NCI-H2107 (cell line): ENCODE measurements at places on chromosomes 13 and 19.

- no peak for DNase-seq
Measured at GRCh38 chr19:8607386-8607785, 3.1 kb downstream of the ADAMTS10 start.

DNA sequence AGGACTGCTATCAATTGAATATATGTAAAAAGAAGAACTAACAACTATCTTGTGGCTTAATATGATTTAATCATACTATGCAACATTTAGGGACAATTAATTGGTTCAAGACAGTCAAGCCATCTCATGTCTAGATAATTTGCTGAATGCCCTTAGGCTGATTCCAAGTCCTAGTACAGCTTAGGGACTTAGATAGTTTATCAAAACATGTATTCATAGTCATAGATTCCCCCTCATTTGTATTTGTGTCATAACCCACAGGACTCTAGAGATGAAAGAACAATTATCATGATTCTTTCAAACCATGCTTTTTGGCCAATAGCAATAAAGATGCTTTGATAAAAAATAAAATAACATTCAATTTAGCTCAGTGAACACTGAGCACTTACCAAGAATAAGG is 607.6 kb downstream of the SLITRK1 start:
- no peak for DNase-seq

DNA sequence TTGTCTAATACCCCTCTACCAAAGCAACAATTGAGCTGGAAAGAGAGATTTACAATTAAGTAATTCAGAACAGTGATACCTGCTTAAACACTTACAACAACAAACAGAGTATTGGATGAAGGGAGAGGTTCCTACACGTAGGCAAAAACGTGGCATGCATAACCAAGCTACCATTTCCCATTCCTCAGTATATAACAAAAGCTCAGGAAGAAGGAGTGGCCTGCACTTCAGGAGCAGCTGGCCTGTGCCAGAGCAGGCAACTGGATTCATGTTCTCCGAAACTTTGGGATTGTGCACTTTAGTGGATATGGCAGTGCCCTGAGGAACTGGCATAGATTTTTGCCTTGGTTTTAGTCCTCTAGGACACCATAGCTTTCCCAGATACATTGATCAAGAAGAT is 630.2 kb upstream of the PCDH9 start:
- no peak for DNase-seq

GRCh38 chr19:33865306-33865705 is 68.6 kb downstream of the KCTD15 start:
- no peak for DNase-seq

GRCh38 chr13:111132948-111133347 is 17.8 kb downstream of the ARHGEF7 start:
- no peak for DNase-seq

DNA sequence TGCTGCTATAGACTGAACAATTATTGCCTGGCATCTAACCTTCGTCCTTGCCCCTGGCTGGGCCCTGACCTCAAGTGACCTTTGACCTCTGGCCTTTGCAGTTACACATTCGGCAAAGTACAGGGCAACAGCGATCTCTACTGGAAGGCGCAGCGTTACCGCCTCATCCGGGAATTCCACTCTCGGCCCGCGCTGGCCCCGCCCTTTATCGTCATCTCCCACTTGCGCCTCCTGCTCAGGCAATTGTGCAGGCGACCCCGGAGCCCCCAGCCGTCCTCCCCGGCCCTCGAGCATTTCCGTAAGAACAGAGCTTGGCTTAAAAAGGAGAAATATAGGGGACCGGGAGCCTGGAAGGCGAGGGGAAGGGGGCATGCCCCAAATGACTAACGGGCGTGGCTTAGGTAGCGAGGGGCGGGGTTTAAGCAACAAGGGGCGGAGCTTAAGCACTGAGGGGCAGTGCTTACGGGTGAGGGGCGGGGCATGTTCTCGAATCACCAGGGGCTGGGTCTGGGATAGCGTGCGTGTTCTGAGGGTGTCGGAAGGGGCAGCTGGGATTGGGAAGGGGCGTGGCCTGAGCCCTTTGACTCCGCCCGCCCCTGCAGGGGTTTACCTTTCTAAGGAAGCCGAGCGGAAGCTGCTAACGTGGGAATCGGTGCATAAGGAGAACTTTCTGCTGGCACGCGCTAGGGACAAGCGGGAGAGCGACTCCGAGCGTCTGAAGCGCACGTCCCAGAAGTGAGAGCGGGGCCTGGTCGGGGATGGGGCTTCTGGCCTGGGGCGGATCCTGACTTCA is 52.7 kb downstream of the TRPM4 start:
- no peak for DNase-seq

GRCh38 chr13:64867856-64868255 is 2362.3 kb downstream of the PCDH9 start:
- DNase-seq, result no peak

- no peak for DNase-seq
Measured at GRCh38 chr19:22595918-22596341, 38.2 kb upstream of the ZNF492 start.

DNA sequence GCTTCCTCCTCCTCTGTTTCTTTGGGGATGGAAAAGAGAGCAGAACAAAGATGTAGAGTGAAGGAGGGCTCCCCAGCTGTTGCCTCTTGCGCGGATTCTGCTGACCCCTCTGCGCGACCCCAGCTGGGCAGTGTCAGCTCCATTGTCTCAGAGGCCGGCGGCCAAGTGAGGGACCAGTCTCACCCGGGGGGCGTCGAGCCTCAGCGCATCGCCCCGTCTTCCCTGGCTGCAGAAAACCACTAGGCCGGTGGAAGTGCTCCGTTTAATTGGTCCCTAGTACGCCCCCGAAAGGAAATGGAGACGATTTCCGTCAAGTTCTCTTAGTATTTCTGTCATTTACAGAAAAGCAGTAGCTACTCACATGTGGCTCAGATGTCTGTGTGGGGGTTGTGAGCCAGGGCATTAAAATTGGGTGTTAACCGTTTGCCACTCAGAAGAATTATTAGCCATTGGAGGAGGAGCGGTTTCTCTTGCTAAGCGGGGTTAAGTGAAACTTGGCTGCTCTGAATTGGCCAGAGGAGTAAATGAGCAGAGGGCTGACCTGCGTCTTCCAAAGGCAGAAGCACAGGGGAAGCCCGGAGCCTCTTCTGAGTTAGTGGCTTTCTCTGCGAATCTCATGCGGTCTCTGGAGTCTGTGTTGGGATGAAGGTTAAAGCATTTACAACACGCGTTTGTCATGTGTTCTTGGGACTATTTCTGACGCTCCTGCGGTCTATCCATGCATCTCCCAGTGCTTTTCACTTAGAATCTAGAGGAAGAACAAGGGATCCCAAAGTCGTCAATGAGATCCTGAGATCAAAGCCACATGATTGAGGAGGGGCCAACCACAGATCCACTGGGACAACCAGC is 132.8 kb upstream of the MYO16 start:
- no peak for DNase-seq

- DNase-seq, result no peak
Measured at GRCh38 chr13:114173745-114174144, 5.3 kb upstream of the CFAP97D2 start.

DNA sequence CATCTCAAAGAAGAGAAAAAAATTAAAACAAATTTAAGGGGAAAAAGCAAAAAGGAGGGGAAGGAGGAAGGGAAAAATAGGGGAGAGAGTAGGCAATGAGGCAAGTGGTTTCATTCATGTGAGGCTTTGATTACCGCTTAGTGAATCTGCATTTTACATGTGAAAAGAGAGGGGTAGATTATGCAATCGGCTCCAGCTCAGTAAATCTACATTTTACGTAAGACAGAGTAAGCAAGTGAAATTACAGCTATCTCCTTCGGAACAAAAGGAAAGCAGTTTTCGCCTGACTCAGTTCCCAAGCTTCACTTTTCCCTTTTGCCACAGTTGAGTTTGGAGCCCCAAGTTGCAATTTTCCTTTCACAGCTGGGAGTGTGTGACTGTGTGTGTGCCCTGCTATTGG is 16.0 kb upstream of the OLFM2 start:
- DNase-seq, result no peak

GRCh38 chr19:46878613-46879375 is 18.0 kb downstream of the ARHGAP35 start:
- DNase-seq, result no peak

GRCh38 chr19:17794412-17794730 is 567 bp upstream of the B3GNT3 start:
- DNase-seq, result no peak

DNA sequence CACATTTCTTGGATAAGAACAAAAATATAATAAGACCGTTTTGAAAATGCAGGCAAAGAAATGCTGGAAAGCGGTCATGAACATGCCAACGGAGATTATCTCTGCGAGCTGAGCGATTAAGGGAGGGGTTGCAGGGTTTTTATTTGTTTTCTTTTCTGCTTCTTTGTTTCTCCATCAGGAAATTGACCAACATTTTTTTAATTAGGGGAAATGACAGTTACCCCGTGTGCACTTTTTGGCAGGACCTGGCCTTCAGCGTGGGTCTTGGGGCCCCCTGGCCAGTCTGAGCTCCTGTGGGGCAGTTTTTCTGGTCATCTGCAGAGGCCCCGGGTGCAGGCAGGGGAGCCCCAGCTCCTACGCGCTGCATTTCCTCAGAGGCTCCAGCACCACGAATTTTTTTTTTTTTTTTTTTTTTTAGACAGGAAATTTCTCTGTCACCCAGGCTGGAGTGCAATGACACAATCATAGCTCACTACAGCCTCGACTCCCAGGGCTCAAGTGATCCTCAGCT is 31.3 kb upstream of the HOMER3 start:
- no peak for DNase-seq

GRCh38 chr13:30145709-30146367 is 161.5 kb downstream of the KATNAL1 start:
- no peak for DNase-seq

- DNase-seq, result no peak
Measured at GRCh38 chr13:100666124-100666523, 8.5 kb downstream of the TMTC4 start.

- no peak for DNase-seq
Measured at GRCh38 chr19:3328743-3329142, 37.6 kb upstream of the NFIC start.

- no peak for DNase-seq
Measured at GRCh38 chr13:74646091-74646490, 511.9 kb upstream of the KLF12 start.

DNA sequence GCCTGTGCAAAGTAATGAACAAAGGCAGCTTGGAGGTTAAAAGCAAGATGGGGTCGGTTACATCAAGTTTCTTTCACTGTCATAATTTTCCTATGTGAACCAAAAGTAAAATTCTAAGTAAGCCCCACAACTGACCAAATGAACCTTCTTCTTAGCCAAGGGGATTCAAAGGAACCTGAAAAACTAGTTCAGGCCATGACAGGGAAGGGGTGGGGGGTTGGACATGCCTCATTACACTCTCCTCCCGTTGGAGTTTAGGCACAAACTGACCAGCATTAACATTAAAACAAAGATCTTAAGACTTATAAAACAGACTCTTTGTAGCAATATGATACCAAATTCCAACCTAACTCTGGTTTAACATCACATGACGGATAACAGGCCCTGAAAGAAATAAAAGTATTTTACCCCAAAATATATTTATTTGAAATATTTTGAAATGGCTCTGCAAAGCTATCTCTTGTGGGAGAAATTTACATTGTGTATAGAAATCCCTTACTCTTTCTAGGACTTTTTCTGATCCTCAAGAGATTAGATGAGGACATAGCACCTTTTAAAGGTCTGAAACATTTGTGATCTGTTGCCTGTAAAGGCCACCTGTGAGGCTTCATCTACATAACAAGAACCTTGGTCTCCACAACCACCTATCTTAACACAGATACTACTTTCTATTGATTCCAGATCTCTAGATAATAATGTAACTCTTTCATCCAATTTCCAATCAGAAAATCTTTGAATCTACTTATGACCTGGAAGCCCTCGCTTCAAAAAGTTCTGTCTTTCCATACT is 1829.0 kb upstream of the MIR17HG start:
- no peak for DNase-seq

- DNase-seq, result no peak
Measured at GRCh38 chr13:104773775-104774174, 1707.6 kb upstream of the SLC10A2 start.

DNA sequence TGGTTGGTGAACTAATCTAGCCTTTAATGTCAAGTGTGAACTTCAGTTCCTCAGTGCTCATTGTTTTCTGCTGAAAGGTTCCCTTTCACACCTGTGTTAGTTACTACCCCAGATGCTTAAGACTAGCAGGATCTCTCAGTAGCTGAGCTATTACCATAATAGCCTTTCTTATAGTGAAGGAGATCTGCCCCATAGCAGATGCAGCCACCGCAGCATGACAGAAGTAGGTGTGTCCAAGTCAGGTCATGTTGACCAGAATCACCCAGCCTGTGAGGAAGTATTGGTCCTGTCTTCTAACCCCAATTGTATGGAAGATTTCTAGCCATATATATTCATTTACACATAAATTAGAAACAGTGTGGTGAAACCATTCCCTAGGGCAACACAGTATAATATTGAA is 37.3 kb downstream of the ZAR1L start:
- no peak for DNase-seq

GRCh38 chr19:56079609-56080008 is 41.5 kb downstream of the ZNF787 start:
- DNase-seq, result no peak

GRCh38 chr19:30719999-30720345 is 347.8 kb downstream of the ZNF536 start:
- no peak for DNase-seq

DNA sequence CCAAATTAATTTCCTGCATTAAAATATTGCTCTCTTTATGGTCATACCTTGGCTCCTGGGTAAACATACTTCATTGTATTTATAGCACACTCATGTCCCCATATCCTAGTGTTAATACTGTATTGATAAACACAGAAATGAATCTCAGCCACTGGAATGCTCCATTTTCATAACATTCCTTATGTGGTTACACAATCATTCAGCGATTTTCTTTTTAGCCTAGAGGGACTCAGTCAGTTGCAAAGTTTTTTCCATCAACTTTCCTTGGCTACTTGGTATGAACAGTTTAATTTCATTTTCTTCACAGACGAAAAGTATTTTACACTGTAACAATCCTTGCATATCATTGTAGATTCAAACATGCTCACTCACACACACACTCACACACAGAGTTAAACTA is 471.5 kb downstream of the FGF14 start:
- DNase-seq, result no peak

- no peak for DNase-seq
Measured at GRCh38 chr19:1156305-1156801, 17.7 kb downstream of the SBNO2 start.
